T-helper 17 cell (primary cell): ENCODE measurements at places on chromosomes 6 and 20. TPM values are rescaled to one million over a fixed set of nuclear protein-coding genes. Genes with fewer than 3 reads are reported as not detected.

MOXD1 gene
- total RNA-seq, result not detected

ROS1 gene
- total RNA-seq, result not detected

PRICKLE4 gene
- total RNA-seq, result not detected

ZNF165 gene
- 4.7 TPM for total RNA-seq

CPXM1 gene
- 0.12 TPM for total RNA-seq

CDH4 gene
- total RNA-seq, result 0.55 TPM

RTN4IP1 gene
- 3.1 TPM for total RNA-seq

SALL4 gene
- 0.32 TPM for total RNA-seq

RHAG gene
- not detected for total RNA-seq

RNF182 gene
- 0.16 TPM for total RNA-seq

CD109 gene
- 0.30 TPM for total RNA-seq

DLL1 gene
- total RNA-seq, result 1.3 TPM

STX11 gene
- total RNA-seq, result 26.7 TPM

GLP1R gene
- not detected for total RNA-seq

PRL gene
- not detected for total RNA-seq

PTGIS gene
- total RNA-seq, result not detected

ENPP1 gene
- total RNA-seq, result 1.7 TPM

TBC1D32 gene
- 9.4 TPM for total RNA-seq

SLC52A3 gene
- not detected for total RNA-seq

ADGRB3 gene
- total RNA-seq, result not detected

RAB23 gene
- 0.29 TPM for total RNA-seq

MYB gene
- 1.3 TPM for total RNA-seq

NKX2-4 gene
- total RNA-seq, result not detected

TNFRSF6B gene
- not detected for total RNA-seq

TNNC2 gene
- total RNA-seq, result 5.5 TPM

NRSN1 gene
- total RNA-seq, result not detected

SLC17A2 gene
- not detected for total RNA-seq

SLC35D3 gene
- total RNA-seq, result 1.6 TPM

KIF25 gene
- not detected for total RNA-seq

SLC22A2 gene
- total RNA-seq, result not detected

KCNG1 gene
- total RNA-seq, result not detected

DDO gene
- total RNA-seq, result 0.21 TPM

CTAGE9 gene
- not detected for total RNA-seq

SH3BGRL2 gene
- 2.1 TPM for total RNA-seq

TFAP2A gene
- 0.40 TPM for total RNA-seq

TINAG gene
- not detected for total RNA-seq

TMEM244 gene
- total RNA-seq, result 1.2 TPM

LY6G6F gene
- 29.1 TPM for total RNA-seq

TRAPPC3L gene
- total RNA-seq, result not detected

SIGLEC1 gene
- total RNA-seq, result 0.13 TPM

BPIFB1 gene
- total RNA-seq, result not detected

CD40 gene
- total RNA-seq, result 5.8 TPM

WFDC12 gene
- not detected for total RNA-seq

SLC17A1 gene
- not detected for total RNA-seq

C6orf15 gene
- not detected for total RNA-seq

ANKRD66 gene
- not detected for total RNA-seq

HLA-DRB5 gene
- 2.8 TPM for total RNA-seq

LKAAEAR1 gene
- not detected for total RNA-seq

RPS6KA2 gene
- total RNA-seq, result 5.9 TPM

AARS2 gene
- total RNA-seq, result 13.1 TPM

POPDC3 gene
- not detected for total RNA-seq

NMBR gene
- not detected for total RNA-seq
